ENCODE measurements at places on chromosomes 2 and 18.

DNA sequence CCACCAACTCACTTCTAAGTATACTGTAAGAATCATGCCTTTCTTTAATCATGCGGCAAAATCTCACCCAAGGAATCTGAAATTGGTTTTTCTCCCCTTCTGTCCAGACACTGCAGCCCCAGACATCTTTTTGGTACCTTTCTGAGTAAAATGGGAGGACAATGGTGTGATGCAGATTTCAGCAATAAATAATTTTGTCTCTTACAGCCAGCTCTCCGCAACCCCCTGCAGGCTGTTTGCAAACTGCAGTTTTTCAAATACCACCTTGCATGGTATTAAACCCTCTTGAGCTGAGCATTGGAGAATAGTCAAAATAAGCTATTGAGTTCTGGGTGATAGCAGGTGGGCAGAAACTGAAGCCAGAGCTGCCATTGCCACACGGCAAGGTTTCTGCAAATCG lies 32.2 kb downstream of the GPR39 start:
- ATAC-seq, result peak; percentile 89

GRCh38 chr18:76493213-76494161 lies 1.6 kb downstream of the ZNF516 start:
- ATAC-seq, result peak; percentile 8

- ATAC-seq, result no peak
These were observed 44.3 kb upstream of the CYP1B1 start for GRCh38 chr2:38120264-38120592.

DNA sequence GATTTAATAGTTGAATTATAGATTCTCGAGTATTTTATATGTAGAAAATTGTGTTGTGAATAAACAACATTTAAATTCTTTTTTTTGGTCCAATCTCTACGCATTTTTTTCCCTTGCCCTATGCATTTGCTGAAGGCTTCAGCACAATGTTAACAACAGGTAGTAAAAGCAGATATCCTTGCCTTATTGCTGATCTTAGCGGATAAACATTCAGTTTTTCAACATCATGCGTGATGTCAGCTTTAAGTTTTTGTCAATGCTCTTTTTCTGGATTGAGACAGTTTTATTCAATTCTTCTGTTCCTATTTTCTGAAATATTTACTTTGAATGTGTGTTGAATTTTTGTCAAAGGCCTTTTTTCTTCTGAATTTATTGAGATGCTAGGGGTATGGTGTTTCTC lies 11.6 kb upstream of the OR6B3 start:
- no peak for ATAC-seq

GRCh38 chr18:23484561-23485182 lies 18.6 kb upstream of the RMC1 start:
- ATAC-seq, result no peak

GRCh38 chr2:37654419-37654818 lies 17.0 kb downstream of the CDC42EP3 start:
- no peak for ATAC-seq

- peak; percentile 47 for ATAC-seq
These were observed 2.5 kb downstream of the SP100 start for GRCh38 chr2:230418341-230419016.

DNA sequence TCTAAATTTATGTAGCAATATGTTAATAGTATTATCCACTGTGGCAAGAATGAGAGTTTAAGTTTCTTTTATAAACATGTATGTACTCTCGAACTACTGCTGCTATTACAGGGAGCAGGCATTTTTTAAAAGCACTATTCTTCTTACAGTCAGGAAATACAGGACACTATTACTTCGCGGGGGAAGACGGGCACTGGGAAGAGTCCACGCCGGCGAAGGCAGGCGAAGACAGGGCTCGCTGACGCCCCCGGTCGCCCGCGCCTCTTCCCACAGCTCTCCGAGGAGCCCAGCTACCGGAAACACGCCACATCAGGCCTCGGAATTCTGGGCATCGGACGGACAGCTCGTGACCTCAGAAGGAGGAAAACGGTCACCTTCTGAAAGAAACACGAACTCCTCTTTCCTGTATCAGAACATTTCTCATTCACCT lies 90.2 kb downstream of the FAM161A start:
- peak; percentile 78 for ATAC-seq

DNA sequence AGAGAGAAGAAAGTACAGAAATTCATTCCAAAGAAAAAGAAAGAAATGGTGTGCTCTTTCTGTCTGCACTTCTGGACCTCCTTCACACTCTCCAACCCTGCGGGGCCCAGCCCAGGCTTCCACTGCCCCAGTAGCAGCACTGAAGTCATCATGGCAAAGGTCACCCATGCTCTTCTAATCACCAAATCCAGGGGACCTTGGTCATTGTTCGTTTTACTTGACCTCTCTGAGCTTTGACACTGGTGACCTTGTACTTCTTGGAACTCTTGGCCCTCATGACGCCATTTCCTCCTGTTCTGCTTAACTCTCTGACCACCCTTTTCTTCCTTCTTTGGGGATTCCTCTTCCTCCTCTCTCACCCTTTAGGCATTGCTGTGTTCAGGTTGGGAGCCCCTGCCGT lies 105.6 kb downstream of the SMAD7 start:
- no peak for ATAC-seq

DNA sequence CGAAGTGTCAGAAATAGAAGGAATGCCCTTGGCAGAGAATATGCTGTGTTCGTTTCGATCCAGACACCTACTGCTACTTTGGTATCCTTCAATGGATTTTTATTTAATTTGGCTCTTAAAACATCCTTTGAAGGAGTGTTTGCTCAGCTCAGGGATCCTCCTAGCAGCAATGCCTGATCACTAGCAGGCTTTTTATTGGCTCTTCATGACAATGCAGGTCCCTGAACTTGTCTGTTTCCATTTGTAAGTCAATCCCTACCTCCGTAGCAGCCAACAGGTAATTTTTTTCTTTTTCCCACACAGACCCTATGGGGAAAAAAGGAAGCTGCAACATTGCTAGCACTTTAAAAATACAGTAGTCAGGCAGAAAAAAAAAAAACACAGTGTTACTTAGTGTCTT lies 366.2 kb upstream of the LRRTM1 start:
- no peak for ATAC-seq

DNA sequence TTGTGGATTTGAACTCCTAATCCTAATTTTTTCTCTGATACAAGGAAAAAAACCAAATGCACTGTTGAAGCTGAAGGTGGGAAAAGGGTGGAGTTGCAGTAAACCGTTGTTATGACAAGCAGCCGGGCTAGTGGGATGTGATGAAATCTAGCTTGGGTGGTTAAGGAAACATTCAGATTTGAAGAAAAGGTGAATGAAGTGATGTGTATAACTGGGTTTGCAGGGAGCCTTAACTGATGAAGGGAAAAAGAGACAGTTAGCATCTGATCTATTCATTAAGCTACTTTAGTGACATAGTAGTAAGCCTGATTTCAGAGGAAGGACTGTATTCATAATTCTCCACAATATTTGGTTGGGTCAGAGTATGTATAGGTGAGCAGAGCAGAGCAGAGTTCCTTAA lies 3.5 kb downstream of the EML6 start:
- ATAC-seq, result no peak

DNA sequence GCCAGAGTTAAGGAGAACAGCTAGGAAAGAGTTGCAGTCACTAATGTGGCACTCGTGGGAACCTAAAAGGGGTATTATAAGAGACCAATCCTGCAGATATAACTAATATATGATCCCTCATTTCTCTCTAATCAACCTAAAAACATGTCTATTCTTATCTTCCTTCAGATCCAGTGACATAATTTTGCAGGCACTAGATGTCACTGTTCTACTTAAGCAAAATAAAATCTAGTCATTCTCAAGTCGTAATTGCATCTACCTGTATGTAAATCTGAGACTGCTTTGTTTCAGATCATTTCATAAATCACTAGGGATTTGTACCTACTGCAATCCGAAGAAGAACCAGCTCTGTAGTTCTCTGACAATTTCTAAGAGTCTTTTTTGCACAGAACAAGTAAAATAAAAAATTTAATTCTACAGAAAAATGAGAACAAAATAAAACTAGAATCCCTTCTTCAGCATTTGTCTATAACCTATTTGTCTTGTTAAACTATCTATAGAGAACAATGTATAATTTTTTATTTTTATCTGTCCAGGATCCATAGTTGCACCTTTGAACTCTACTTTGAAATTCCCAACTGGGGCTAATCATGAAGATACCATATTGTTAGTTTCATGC lies 56.5 kb upstream of the ERBB4 start:
- ATAC-seq, result peak; percentile 75

- ATAC-seq, result no peak
These were observed 18.0 kb upstream of the ACKR3 start for GRCh38 chr2:236551471-236552211.

DNA sequence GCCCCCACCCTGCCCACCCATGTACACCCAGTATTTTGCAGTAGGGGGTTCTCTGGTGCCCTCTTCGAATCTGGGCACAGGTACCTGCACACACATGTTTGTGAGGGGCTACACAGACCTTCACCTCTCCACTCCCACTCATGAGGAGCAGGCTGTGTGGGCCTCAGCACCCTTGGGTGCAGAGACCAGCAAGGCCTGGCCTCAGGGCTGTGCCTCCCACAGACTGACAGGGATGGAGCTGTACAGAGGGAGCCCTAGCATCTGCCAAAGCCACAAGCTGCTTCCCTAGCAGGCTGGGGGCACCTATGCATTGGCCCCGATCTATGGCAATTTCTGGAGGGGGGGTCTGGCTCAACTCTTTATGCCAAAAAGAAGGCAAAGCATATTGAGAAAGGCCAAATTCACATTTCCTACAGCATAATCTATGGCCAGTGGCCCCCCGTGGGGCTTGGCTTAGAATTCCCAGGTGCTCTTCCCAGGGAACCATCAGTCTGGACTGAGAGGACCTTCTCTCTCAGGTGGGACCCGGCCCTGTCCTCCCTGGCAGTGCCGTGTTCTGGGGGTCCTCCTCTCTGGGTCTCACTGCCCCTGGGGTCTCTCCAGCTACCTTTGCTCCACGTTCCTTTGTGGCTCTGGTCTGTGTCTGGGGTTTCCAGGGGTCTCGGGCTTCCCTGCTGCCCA lies 9.3 kb downstream of the PROC start:
- ATAC-seq, result no peak

DNA sequence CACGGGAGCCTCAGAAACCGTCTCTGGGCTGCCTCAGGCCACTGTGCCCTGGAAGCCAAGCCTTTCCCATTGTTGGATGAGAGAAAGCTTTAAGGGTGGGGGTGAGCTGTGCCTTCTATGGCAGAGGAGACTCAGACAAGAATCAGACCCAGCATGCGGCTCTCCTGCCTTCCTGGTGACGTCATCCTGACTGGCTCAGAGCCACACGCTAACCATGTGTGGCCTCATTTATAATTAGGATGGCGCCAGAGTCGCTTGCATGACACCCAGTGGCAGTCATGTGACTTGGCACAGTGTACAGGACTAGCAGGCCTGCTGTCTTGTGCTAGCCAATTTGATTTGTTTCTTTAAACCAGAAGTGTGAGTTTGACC lies 99.1 kb downstream of the SH3BP4 start:
- peak; percentile 89 for ATAC-seq

DNA sequence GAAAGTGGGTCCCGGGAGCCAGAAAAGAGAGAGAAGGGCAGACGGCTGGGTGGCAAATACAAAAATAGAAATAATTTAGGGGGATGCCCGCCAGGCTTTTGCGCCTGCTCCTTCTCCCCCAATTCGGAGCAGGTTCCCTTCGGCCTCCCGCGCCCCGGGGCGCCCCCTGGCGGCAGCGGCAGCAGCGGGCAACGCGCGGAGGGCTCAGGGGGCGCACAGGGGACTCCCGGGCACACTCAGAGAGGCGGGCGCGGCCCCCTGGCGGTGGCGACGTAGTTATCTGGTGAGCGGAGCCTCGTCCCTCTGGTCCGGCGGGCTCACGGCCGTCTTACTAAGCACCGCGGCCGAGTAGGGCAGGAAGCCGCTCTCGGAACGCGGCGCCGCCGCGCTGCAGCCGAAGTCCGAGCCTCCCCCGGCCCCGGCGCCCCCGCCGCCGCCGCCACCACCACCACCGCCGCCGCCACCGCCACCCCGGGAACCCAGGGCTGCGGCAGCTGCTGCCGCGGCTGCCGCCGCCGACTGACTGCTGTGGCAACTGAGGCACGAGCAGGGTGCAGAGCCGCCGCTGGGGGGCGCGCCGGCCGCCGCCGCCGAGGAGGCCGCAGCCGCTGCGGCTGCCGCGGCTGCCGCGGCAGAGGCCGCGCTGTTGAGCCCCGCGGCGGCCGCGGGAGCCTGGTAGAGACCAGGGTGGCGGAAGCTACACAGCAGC lies 3.8 kb downstream of the EVX2 start:
- ATAC-seq, result peak; percentile 85

- no peak for ATAC-seq
These were observed 192.1 kb upstream of the NCKAP5 start for GRCh38 chr2:133760376-133760775.

DNA sequence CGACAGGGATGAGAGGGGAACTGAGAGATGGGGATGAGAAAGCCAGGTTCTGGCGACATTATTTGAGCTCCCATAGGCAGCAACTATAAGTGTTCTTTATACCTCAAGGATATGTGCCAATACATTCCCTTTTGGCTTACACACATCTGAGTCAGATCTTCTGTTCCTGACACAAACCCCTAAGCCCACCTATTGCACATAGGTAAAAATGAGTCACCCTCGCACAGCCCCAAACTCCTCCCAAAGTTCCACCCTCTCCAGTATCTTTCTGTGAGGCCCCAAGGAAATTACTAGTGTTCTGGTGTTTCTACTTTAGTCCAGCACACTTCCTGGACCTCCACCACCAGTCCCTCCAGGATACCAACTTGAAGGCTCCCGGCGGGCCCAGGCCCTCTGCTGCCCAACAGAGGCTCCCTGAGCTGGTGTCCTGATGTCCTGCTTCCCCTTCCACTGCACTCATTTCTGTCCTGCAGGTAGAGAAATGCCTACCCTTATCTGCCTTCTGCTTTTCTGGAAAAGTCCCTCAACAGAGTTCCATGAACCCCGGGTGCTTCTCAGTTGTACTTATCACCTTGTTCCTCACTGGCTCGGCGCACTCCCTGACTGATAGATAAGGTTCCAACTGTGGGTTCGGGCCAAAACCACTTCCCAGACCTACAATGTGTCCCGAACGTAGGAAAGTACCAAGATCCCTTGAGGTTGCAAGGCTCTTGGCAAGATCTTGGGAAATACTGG lies 125.5 kb downstream of the EN1 start:
- no peak for ATAC-seq

DNA sequence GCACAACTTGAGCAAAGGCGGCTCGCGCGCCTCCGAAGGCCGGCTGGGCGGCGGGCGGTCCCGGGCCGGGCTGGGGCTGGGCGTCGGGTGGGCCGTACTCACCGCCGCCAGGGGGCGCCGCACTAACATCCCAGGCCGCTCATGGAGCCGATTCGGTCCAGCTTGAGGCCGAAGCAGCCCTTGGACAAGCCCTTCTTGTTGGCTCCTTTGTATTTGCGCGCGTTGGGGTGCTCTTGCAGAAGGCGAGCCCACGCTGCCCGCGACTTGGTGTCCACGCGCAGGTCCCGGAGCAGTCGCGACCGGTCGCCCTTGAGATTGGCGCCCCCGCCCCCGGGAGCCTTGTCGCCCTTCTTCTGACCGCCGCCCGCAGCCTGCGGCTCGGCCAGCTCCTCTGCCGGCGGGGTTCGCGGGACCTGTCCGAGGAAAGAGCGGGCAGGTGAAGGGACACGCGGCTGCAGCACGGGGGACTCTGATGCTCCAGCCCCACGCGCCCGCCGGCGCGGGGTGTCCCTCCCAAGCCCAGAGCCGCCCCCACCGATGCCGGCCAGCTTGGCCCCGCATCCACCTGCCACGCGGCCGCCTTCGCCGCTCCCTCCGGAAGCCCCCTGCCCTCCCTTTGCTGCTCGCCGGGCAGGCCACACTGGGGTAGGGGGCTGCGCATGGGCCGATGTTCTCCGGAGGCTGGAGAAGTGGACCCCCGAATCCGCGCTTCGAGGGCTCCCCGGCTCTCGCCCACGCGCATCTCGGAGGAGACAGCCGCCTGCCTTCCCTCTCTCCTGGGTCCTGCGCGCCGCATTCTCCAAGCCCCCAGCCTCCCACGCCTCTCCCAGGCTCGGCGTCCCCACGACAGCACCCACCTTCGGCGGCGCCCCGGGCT lies 655 bp downstream of the NPPC start:
- ATAC-seq, result peak; percentile 93

All from SK-N-SH treated with all-trans-retinoic acid at 6 μM for 48 hours (cell line).